LoVo (cell line): ENCODE measurements at places on chromosomes 1 and 21.

- DNase-seq = no peak
These were observed 44.3 kb downstream of the LAMC2 start for GRCh38 chr1:183230413-183230812.

DNA sequence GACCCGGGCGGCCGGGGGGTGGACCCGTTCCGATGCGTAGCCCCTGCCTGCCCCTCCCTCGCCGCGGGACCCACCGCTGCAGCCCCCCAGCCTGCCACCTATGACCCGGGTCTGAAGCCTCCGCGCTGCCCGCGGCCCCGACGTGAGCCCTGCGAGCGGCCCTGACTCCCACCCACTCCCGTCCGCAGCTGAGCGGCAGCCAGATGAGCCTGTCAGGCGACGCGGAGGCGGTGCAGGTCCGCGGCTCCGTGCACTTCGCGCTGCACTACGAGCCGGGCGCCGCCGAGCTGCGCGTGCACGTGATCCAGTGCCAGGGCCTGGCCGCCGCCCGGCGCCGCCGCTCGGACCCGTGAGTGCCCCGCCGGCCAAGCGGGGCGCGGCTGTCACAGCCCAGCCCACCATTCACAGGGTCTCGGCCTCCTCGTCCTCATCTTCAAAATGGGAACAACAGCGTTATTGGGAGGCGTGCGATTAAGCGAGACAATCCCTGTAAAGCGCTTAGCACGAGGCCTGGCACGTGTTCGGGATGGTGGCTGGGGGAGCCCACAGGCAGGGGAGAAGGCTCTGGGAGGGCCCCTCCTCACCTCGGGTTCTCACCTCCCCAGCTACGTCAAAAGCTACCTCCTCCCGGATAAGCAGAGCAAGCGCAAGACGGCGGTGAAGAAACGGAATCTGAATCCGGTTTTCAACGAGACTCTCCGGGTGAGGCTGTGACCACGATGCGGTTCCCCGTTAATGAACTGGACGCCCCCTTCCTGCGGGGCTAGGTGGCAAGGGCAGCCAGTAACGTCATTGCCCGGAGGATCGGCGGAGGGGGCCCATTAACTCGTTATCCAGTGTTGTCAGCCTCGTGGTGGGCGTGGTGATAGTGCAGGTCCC is 8.2 kb downstream of the SYTL1 start:
- no peak for DNase-seq

DNA sequence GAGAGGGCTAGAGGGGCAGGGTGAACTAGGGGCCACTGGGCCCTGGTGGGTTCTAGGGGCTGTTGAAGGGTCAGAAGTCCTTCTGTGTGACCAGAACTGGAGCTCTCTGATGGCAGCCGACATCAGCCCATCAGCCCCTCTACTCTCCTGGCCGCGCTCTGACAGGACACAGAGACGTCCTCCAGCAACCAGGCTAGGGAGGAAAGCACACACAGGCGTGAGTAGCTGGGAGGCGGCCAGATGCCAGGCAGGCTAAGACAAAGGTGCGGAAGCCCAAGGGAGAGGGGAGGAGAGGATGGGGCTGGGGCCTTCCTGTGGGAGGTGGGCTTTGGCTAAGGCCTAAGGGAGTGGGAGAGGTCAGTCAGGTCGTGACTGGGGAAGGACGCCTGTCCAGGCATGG is 50.8 kb downstream of the OLFML2B start:
- DNase-seq = no peak

DNA sequence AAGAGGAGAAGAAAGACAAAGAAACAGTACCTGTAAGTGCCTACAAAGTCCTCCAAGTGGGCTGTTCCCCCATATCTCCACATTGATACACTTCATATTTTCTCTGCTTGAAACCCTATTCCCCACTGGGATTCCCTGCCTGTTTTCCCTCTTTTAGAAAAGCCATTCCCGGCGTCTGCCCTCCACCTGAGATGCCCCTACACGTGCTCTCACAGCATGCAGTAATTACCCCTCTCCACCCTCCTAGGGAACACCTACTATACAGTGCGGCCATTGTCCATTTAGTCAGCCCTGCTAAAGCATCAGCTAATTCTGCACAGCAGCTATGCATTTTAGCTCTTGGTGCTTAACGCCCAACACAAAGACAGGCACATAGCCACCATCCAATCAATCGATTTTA is 135.7 kb upstream of the TIAM1 start:
- DNase-seq = no peak

GRCh38 chr1:181112071-181112929 is 23.8 kb downstream of the IER5 start:
- peak; percentile 94 for DNase-seq
